ENCODE measurements at places on chromosomes 11 and 22.

GRCh38 chr11:12968101-12968500, 41.0 kb upstream of the RASSF10 start:
- DNase-seq, result no peak

GRCh38 chr11:34223021-34223813, 117.8 kb downstream of the NAT10 start:
- peak; percentile 74 for DNase-seq

DNA sequence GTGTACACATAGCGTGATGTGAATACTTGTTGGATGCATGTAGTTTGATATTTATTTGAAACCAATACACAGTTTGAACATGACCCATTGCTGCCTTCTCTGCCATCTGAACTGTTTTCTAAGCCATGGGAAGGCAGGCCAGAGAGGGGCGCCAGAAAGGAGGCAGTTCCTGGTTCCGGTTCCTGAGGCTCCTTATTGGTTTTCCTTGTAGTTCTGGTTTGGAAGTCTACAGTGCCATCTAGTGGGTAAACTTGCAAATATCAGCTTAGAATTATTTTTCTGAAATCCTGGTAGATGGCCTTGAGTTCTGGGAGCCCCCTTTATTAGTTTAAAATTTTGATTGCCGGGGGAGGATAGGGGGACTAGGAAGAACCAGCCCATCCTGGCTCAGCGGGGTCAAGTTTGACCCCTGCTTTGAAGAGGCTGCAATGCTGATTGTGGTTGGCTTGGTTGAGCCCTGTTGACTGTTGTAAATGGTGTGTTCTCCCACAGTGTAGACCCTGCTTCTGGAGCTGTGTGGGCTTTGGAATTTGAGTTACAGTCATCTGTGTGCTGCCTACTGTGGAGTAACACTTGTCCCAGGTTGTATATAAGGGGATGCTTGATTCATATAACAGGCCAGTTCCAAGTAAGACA, 48.4 kb downstream of the GRAMD1B start:
- peak; percentile 64 for DNase-seq

GRCh38 chr11:111047374-111047773, 198.2 kb upstream of the POU2AF2 start:
- DNase-seq, result no peak

GRCh38 chr11:9577556-9577955, 4.1 kb downstream of the WEE1 start:
- DNase-seq, result no peak

DNA sequence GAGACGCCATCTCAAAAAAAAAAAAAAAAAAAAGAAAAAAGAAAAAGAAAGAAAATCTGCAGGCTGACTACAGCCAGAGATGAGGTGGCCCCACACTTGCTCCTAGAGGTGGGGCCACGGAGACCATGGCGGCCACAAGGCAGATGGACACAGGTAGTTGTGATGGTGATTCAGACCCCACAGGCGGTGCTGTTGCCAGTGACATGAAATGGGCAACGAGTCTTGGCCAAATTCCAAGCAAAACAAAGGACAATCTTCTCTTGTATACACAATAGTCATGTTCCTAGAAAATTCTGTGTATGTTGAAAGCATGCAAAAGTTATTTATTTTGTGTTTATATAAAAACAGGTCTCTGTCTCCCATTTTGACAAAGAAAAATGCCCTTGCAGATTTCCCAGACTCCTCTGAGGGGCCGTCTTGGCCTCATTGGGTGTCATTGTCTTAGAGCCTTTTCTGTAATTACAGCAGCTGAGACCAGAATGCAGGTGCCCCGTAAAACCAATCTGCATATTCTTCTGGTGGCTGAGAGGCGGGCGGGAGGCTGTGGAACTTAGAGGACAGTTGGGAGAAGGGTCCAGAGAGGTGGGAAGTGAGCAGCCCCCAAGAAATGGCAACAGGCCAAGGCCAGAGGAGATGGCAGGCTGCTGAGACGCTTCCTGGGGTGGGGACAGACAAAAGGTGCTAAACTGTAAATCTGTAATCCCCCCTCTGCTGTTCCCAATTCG, 22.5 kb upstream of the DAGLA start:
- no peak for DNase-seq

DNA sequence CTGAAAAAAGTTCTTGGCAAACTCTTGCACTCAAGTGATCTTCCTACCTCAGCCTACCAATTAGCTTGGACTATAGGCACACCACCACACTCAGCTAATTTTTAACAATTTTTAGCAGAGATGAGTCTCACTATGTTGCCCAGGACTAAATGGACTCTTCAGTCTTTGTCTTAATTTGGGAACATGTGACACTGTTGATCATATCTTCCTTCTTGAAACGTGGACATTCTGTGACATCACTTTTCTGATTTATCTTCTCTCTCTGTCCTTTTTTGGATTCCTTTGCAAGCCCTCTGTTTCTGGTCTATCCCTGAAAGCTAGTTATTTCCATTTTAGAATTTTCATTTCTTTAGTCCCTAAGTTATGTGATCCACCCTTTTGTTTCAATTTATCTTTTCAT, 42.0 kb downstream of the RSF1 start:
- DNase-seq, result no peak

GRCh38 chr11:64654958-64655541, 64.0 kb downstream of the SLC22A12 start:
- no peak for DNase-seq

DNA sequence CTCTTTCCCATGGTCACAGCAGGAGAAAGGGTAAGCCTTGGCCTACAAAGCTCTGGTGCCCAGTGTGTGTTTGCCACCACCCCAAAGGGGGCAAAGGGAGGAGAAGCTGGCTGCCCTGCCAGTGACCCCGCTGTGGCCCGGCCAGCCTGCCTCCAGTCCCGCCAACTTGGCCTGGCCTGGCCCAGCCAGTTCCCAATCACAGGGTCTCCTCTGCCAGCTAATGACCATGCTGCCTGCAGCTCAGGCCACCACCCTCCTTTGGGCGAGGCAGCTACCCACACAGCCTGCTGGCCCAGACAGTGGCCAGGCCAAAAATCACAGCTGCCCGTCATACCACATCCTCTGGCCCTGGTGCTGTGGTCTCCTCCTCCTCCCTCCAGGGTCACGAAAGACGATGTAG, 5.1 kb downstream of the GDPD5 start:
- no peak for DNase-seq

DNA sequence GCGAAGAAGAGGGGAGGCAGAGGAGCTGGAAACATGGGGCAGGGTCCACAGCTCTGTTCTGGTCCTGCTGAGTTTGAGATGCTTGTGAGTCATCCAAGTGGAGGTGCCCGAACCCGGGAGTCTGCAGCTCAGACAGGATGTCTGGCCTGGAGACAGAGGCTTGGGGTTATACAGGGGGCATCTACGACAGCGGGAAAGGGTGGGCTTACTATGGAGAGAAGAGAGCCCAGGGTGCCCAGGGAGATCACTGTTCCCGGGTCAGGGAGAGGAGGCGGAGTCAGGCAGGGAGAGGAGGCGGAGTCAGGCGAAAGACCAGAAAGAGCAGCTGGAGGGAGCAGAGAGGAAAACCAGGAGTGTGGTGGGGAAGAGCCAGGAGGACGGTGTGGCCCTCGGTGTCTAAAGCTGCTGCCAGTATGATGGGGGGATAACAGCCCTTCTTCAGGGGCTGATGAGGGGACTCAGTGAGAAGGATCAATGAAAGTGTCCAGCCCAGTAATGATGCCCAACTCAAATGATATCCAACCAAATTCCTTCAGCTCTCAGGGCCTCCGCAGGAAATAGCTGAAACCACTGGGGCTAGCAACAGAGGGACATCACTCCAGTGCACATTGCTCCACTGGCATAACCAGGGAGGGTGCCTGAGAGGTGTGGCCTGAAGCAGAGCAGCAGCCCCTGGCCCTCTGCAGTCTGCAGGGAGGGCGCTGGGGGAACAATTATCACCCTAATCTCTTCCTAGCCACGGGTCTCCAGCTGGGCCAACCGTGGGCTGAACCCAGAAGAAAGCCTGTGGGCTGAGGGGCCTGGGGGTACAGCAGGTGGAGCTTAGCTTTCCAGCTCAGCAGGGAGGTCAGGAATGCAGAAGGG, 2.6 kb upstream of the LTBP3 start:
- DNase-seq, result no peak

- DNase-seq, result no peak
These were observed 35.0 kb downstream of the SYT7 start for GRCh38 chr11:61545921-61546320.

GRCh38 chr11:122665861-122666260, 10.3 kb downstream of the UBASH3B start:
- DNase-seq, result no peak

GRCh38 chr11:37394236-37394870, 796.3 kb upstream of the RAG2 start:
- no peak for DNase-seq

GRCh38 chr11:1128311-1129142, 29.2 kb upstream of the MUC5AC start:
- DNase-seq, result no peak

- DNase-seq, result no peak
These were observed 1.6 kb upstream of the BRD1 start for GRCh38 chr22:49829044-49829853.

- no peak for DNase-seq
These were observed 574.8 kb downstream of the JRKL start for GRCh38 chr11:96964661-96965060.

DNA sequence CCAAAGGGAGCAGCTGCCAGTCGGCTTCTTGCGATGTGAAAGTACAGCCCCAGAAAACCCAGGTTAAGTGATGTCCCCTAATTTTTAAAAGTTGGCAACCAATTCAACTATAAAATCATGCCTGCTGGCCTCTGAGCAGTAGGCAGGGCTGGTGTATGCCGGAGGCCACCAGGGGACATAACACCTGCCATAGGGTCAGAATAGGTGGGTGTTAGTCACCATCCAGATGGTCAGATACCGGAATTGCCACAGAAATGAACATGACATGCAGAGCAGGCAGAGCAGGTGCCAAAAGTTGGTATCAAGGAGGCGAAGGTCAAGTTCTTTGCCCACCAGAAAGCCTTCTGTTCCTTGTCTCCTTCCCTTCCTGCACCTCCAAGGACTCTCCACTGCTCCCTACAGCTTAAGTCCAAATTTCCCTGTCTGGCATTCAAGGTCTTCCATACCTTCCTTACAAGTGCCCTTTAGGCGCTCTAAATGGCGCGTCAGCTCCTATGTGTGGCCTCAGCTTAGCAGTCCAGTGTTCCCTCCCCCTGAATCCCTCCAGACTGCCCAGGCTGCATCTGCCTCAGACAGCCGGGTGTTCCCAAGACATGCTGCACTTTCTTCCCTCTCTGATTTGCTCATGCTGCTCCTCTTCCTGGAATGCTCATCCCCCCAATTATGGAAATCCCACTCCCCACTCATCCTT, 45.1 kb downstream of the PTPRJ start:
- DNase-seq, result no peak

GRCh38 chr22:46657655-46657953, 37.4 kb downstream of the GRAMD4 start:
- no peak for DNase-seq

- DNase-seq, result peak; percentile 64
These were observed 214.5 kb upstream of the UBASH3B start for GRCh38 chr11:122440811-122441665.

GRCh38 chr22:42664976-42665831, 16.0 kb upstream of the CYB5R3 start:
- DNase-seq, result no peak

DNA sequence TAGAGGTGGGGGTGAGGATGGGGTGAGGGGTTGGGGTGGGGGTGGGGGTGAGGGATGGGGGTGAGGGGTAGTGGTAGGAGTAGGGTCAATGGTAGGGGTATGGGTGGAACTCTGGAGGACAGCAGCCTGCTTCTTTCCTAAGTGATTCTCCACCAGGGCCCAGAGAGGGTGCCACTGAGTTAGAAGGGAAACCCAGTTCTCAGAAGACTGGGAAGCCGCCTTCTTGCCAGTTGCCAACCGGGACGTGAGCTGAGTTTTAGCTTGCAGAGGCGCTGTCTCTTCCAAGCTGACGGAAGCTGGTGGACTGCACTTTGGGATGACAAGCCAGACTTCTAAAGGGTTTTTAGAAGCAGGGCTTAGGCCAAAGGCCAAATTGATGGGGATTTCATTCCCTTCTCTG, 104.4 kb downstream of the NAT10 start:
- no peak for DNase-seq

- DNase-seq, result peak; percentile 70
These were observed 457 bp downstream of the CPSF7 start for GRCh38 chr11:61429346-61429690.

DNA sequence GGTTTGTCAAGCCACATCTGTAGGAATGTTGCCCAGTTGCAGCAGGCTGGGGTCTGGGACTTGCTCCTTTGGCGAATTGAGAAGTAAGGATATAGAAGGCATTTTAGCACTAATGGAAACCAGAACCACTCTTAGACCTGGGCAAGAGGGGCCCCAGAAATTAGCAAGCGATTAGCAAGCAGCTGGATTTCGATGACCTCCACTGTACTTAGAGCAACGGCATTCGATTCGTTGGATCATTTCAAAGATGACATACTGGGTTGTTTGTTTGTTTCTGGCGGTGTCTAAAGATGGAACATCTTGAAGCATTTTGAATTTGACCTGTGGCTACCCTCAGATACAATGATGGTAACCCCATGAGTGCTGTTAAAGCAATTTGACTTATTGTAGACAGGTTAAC, 1.2 kb upstream of the CDPF1 start:
- DNase-seq, result no peak

- DNase-seq, result no peak
These were observed 54.3 kb downstream of the SPATA19 start for GRCh38 chr11:133790995-133791394.

GRCh38 chr11:11969380-11970215, 38.8 kb downstream of the DKK3 start:
- DNase-seq, result no peak

DNA sequence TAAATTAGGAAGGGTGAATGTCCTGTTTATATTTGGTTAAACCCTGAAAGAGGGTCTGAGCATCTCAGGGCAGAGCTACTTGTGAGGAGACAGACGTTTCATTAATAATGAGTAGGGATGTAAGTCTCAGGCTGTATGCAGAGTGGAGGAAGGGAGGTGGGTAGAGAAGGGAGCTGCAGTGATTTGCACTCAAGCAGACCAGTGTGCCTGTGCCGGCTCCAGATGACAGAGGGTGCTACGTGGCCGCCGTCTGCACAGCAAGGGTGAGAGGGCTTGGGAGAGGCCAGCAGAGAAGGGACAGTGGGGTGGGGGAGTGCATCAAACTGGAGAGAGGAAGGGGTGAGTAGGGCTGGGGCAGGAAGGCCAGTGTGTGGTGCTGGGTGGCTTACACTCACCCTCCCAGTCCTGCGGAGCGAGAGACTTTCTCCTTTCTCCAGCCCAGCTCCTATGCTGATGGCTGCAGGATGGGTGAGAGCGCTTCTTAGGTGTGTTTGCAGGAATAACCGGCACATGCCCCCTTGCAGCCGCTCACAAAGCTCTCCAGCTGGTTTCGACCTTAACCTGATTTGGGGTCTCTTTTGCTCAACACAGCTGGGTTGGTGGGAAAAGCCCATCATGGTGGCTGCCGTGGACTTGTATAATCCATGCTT, 130.6 kb downstream of the ST3GAL4 start:
- no peak for DNase-seq

DNA sequence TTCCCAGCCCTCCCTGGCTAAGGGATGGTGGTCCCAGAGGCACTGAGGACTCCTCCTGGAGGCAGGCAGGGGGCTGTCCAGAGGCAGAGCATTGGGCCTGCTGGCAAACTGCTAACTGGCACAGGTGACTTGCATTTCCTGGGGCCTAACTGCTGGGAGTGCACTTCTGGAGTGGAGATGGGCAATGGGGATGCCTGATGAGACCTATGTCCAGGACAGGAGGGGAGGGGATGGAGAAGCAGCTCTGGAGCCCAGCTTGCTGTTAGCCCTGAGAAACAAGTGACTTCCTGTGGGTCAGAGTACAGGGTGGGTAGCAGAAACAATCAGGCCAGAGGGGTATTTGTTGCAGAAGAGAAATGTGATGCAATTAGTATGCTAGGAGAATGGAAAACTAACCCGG, 253.2 kb downstream of the ST3GAL4 start:
- DNase-seq, result no peak
